Liver (tissue), 10 donors: ENCODE measurements at places on chromosomes 2 and 18. TPM values are rescaled to one million over a fixed set of nuclear protein-coding genes. Genes with fewer than 3 reads are reported as not detected.
A peak's percentile ranks its signal among the peaks of the same experiment; 100 is the strongest.

GRCh38 chr18:74172697-74173433 is 24.5 kb downstream of the TIMM21 start:
- H3K4me3 ChIP-seq, result no peak overlapping the region
- no peak for DNase-seq
- no peaks in the 10 kb centered on the region for H3K27me3 ChIP-seq
- no peak overlapping the region for H3K27ac ChIP-seq
- peaks cover 7% of the 10 kb centered on the region for H3K4me1 ChIP-seq
- H3K36me3 ChIP-seq, result no peaks in the 10 kb centered on the region

DNA sequence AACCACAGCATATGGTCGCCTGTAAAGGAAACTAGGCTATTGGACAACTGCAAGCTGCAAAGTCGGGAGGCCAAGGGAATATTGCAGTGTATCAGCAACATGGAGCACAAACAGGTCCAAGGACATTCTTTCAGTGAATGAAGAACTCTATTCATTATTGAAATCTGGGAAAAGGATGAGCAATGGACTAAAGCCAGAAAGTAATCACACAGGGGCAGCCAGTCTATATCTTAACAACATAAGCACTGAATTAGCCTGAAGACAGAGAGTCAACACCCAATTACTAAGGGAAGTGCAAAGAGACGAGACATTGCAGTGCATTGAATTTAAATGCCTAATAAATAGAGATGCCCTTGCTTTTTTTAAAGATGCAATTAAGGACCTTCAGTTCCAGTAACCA is 615.5 kb upstream of the SETBP1 start:
- H3K4me1 ChIP-seq, result no peaks in the 10 kb centered on the region

GRCh38 chr2:4635289-4635688 is 931.9 kb downstream of the DCDC2C start:
- H3K27ac ChIP-seq, result no peak overlapping the region
- H3K4me1 ChIP-seq, result no peaks in the 10 kb centered on the region
- no peak overlapping the region for H3K4me3 ChIP-seq
- no peaks in the 10 kb centered on the region for H3K36me3 ChIP-seq
- no peaks in the 10 kb centered on the region for H3K27me3 ChIP-seq
- no peak for DNase-seq

DNA sequence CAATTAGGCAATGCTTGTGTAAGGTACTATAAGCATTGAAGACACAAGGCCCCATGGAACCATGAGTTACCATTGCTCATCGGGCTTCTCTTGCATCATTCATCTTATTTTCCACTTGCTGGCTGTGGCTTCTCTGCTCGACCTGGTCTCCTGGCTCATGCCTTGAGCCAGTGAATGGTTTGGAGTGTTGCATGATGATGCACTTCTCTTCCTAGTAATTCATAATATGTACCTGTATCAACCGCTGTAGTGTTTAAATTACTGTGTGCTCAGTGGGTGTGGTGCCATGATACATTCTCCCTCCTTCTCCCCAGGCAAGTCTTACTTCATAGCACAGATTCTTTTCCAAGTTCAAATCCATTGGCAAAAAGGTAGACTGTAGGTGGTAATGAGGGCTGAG is 66.8 kb downstream of the ABCA12 start:
- H3K27ac ChIP-seq, result no peak overlapping the region
- no peak for DNase-seq
- H3K4me3 ChIP-seq, result no peak overlapping the region
- no peaks in the 10 kb centered on the region for H3K27me3 ChIP-seq
- no peaks in the 10 kb centered on the region for H3K4me1 ChIP-seq

GRCh38 chr2:79219383-79219988 is 59.9 kb upstream of the REG3A start:
- DNase-seq, result peak; percentile 40
- H3K36me3 ChIP-seq, result no peaks in the 10 kb centered on the region
- H3K4me1 ChIP-seq, result no peaks in the 10 kb centered on the region
- no peak overlapping the region for H3K4me3 ChIP-seq
- H3K27me3 ChIP-seq, result no peaks in the 10 kb centered on the region

GRCh38 chr2:180520206-180520605 is 460.2 kb upstream of the UBE2E3 start:
- H3K27ac ChIP-seq, result no peak overlapping the region
- no peak for DNase-seq
- H3K4me1 ChIP-seq, result no peaks in the 10 kb centered on the region
- no peaks in the 10 kb centered on the region for H3K36me3 ChIP-seq

DNA sequence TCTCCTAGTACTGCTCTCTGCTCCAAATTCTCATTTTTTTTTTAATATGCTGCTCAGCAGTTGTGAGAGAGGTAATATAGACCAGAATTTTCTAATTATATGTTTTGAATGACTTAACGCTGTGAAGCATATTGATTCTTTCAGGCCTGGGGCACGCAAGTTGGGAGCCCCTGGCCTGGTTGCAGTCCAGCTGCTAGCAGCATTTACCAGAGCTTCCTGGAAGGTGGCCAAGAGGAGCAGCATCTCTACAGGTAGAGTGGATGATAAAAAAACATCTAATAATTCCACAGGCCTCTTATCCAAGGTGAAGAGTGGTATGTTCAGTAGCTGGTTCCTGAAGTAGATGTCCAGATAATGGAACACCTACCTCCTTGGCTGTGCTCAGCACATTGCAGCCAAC is 7.3 kb upstream of the UGP2 start:
- H3K4me1 ChIP-seq, result no peaks in the 10 kb centered on the region
- H3K27ac ChIP-seq, result no peak overlapping the region
- H3K4me3 ChIP-seq, result no peak overlapping the region
- no peaks in the 10 kb centered on the region for H3K27me3 ChIP-seq

DNA sequence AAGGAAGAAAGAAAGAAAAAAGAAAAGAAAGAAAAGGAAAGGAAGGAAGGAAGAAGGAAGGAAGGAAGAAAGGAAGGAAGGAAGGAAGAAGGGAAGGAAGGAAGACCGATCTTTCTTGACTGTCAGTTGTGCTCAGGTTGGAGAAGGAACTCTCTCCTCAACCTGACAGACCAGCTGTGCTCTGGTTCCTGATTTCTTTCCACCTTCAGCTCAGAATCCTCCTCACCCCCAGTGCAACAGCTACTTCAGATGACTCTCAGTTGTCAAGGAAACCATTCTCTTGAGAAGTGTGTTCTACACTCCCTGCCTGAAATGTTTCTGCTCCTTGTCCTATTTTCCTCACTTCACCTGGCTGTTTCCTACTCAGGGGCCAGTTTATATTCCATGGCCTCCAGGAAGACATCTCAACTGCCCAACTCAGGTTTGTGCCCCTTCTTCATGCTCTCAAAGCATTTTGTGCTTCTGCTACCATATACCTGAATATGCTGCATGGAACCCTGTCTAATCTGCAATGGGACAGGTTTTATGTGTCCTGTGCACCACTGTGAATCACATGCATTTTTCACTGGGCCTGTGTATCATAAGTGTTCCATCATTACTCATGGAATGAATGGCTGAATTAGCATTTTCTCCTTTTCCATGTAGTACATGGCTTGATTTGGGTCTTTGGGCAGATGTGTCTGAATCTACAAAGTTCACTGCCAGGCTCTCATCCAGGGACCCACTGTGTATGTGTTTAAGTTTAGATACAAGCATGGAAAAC is 32.8 kb upstream of the DOCK10 start:
- no peaks in the 10 kb centered on the region for H3K4me1 ChIP-seq
- H3K27ac ChIP-seq, result no peak overlapping the region
- no peaks in the 10 kb centered on the region for H3K36me3 ChIP-seq
- no peak overlapping the region for H3K4me3 ChIP-seq

DNA sequence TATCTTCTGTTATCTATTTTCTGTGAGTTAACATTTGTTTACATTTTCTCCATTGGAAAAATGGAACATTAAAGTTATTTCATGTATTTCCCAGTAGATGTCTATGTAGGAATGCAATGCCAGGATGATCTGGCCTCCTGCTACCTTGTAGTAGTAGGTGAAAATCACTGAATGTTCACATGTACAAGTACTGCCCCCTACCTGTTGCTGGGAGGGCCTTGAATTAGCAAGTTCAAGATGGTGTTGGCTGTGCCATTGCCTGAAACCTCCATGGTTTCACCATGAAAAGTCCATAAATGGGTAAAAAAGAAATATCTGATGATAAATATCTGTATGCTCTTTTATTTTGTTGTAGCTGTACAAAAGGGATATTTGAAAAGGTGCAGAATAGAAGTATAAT is 30.7 kb downstream of the XRCC5 start:
- H3K27me3 ChIP-seq, result no peaks in the 10 kb centered on the region
- no peak overlapping the region for H3K27ac ChIP-seq

DNA sequence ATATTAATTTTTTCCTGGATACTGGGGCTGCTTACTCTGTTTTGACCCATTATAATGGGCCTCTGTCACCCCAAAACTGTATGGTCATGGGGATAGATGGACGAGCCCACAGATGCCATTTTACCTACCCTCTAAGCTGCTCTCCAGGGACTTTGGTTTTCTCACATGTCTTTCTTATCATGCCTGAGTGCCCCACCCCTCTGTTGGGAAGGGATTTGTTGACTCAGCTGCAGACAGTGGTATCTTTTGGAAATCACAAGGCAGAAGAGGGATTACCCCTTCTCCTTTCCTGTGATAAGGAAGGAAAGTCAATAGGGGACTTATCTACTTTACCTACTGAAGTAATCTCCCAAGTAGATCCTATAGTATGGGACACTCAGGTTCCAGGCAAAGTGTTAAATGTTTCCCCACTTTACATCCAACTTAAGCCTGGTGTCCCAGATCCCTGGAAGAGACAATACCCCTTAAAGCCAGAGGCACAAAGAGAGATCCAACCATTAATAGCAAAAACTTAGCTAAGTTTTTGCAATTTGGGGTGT is 182.7 kb downstream of the RNF152 start:
- no peaks in the 10 kb centered on the region for H3K36me3 ChIP-seq
- H3K27me3 ChIP-seq, result no peaks in the 10 kb centered on the region
- no peaks in the 10 kb centered on the region for H3K4me1 ChIP-seq
- no peak overlapping the region for H3K4me3 ChIP-seq
- DNase-seq, result no peak
- H3K27ac ChIP-seq, result no peak overlapping the region

- H3K36me3 ChIP-seq, result no peaks in the 10 kb centered on the region
- no peaks in the 10 kb centered on the region for H3K27me3 ChIP-seq
- no peak overlapping the region for H3K27ac ChIP-seq
- H3K4me1 ChIP-seq, result no peaks in the 10 kb centered on the region
- no peak for DNase-seq
These were observed 213.4 kb upstream of the STK17B start for GRCh38 chr2:196384729-196385128.

GRCh38 chr18:78165525-78165924 is 814.1 kb upstream of the SALL3 start:
- no peaks in the 10 kb centered on the region for H3K27me3 ChIP-seq
- no peaks in the 10 kb centered on the region for H3K36me3 ChIP-seq
- H3K4me3 ChIP-seq, result no peak overlapping the region
- no peak overlapping the region for H3K27ac ChIP-seq

GRCh38 chr2:137928547-137929518 is 35.4 kb upstream of the HNMT start:
- no peak overlapping the region for H3K27ac ChIP-seq
- peaks cover 4% of the 10 kb centered on the region for H3K4me1 ChIP-seq
- H3K36me3 ChIP-seq, result no peaks in the 10 kb centered on the region
- H3K4me3 ChIP-seq, result no peak overlapping the region
- no peaks in the 10 kb centered on the region for H3K27me3 ChIP-seq

GRCh38 chr18:4821801-4822200 is 366.7 kb upstream of the DLGAP1 start:
- H3K36me3 ChIP-seq, result no peaks in the 10 kb centered on the region
- no peak overlapping the region for H3K27ac ChIP-seq
- no peaks in the 10 kb centered on the region for H3K27me3 ChIP-seq
- no peak overlapping the region for H3K4me3 ChIP-seq
- H3K4me1 ChIP-seq, result no peaks in the 10 kb centered on the region

DNA sequence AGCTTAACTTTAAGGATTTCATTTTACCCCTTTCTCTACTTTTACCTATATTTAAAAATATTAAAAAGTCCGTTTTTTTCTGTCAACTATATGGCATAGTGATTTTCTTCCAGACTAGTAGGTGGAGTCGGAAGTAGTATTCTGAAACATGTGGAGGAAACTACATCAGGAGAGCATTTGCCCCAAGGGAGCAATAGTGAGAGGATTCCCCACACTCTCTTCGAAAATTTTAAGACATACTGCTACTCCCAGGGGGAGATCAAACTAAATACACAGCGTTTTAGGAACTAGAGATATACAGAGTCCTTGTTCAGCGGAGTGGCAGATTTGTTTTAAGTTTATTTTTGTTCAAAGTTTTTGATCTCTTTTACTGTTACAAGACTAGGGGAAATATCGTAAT is 40.6 kb downstream of the METAP1D start:
- no peak overlapping the region for H3K4me3 ChIP-seq
- no peak for DNase-seq
- no peaks in the 10 kb centered on the region for H3K36me3 ChIP-seq

DNA sequence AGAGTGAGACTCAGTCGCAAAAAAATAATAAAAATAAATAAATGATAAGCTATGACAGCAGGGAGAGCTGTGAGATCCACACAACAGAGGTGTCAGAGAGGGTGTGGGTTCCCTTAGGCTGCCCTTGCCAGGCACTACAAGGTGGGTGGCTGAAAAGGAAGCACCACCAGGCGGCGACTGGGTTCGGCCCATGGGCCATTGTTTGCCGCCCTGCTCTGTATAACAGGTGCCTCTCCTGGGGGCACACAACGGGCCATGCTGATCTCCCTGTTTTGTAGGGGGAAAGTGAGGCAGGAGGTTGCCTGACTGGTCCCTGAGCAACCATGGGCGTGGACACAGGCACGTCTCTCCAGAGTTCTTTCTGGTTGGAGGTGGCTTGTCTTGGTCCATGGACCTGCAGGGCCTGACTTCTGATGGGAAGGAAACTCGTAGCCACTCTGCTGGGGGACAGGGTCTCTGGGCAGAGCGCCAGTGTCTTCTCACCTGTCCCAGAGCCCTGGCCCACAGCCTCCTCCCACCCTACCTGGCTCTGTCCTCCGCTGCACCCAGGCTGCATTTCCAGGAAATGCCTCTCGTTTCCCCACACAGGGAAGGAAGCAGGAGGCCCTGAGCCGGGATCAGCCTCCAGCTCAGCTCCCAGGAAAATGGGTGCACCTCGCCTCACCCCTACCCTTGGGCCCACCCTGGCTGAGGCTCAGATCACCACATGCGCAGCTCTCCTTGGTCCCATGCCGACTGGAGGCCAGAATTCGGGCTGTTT is 109.6 kb upstream of the ODC1 start:
- no peak for DNase-seq
- H3K27me3 ChIP-seq, result no peaks in the 10 kb centered on the region
- no peak overlapping the region for H3K4me3 ChIP-seq
- H3K36me3 ChIP-seq, result no peaks in the 10 kb centered on the region
- H3K4me1 ChIP-seq, result no peaks in the 10 kb centered on the region

GRCh38 chr2:205076405-205076804 is 531.1 kb downstream of the PARD3B start:
- no peaks in the 10 kb centered on the region for H3K27me3 ChIP-seq
- H3K36me3 ChIP-seq, result no peaks in the 10 kb centered on the region
- H3K4me3 ChIP-seq, result no peak overlapping the region
- DNase-seq, result no peak
- H3K4me1 ChIP-seq, result no peaks in the 10 kb centered on the region

GRCh38 chr2:174633623-174633930 is 36.0 kb upstream of the WIPF1 start:
- H3K27ac ChIP-seq, result peak overlapping the region; percentile 53
- no peaks in the 10 kb centered on the region for H3K36me3 ChIP-seq
- no peaks in the 10 kb centered on the region for H3K4me1 ChIP-seq
- DNase-seq, result no peak

The BMP10 gene
- 8.0 TPM for total RNA-seq

The UPP2 gene
- 1.2 TPM for total RNA-seq

The NPAS2 gene
- 0.33 TPM for total RNA-seq

The MC4R gene
- not detected for total RNA-seq

The ADRA2B gene
- 2.3 TPM for total RNA-seq

The GKN2 gene
- not detected for total RNA-seq

The MDH1B gene
- total RNA-seq, result 0.09 TPM

The NYAP2 gene
- not detected for total RNA-seq

The ABCB11 gene
- total RNA-seq, result 43.5 TPM

The SERPINB7 gene
- total RNA-seq, result not detected

The SLC19A3 gene
- 12.4 TPM for total RNA-seq
